Vagina (tissue), 2 donors: ENCODE measurements at places on chromosomes 3 and 15. TPM values are rescaled to one million over a fixed set of nuclear protein-coding genes. Genes with fewer than 3 reads are reported as not detected.
A peak's percentile ranks its signal among the peaks of the same experiment; 100 is the strongest.

The PRSS50 gene
- not detected for total RNA-seq

The CFAP100 gene
- not detected for total RNA-seq

The ZBBX gene
- not detected for total RNA-seq

The EAF2 gene
- 2.2 TPM for total RNA-seq

The HOMER2 gene
- total RNA-seq: 18.2 TPM

The SPCS1 gene
- total RNA-seq: 68.5 TPM

GRCh38 chr3:94081884-94082283 lies 19.0 kb downstream of the NSUN3 start:
- DNase-seq: no peak

- no peak for DNase-seq
These were observed 35.9 kb downstream of the TLE3 start for GRCh38 chr15:70061696-70062270.

DNA sequence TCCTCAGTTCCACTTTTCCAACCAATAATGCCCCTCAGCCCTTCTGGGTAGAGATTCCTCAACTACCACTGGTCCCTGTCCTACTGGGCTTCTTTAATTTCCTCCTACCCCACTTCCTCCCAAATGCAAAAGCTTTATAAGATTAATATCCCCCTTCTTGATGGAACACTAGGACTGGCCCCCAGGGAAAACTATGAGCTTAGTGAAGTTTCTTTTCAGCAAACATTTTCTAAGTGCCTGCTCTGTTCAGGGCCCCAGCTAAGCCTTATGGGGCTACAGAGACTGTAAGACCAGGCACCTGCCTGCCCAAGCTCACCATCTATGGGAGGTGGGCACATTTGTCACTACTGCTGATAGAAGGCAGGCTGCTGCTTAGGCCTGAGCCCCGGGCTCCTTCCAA lies 79.4 kb downstream of the RPLP1 start:
- no peak for DNase-seq

GRCh38 chr3:64238971-64239667 lies 13.9 kb upstream of the PRICKLE2 start:
- peak; percentile 87 for DNase-seq

- no peak for DNase-seq
These were observed 217.3 kb upstream of the P2RY1 start for GRCh38 chr3:152617609-152618008.

GRCh38 chr3:107241217-107241616 lies 136.0 kb upstream of the CCDC54 start:
- DNase-seq: no peak

DNA sequence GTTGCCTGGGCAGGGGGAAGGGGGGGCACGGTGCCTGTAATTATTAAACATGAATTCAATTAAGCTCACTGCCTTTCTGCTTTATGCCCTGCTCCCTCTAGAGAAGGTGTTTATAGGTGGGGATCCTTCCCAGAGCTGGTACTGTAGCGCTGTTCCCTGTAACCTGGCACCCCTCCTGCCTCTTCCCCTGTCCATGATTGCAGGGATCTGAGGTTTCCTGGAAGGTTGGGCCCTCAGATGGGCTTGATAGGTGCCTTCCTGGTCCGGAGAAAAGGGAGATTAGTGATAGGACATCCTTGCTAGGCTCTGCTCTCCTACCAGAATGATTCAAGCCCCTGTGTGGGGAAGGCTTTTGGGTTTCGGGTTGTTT lies 2.1 kb upstream of the FAM131A start:
- DNase-seq: no peak

DNA sequence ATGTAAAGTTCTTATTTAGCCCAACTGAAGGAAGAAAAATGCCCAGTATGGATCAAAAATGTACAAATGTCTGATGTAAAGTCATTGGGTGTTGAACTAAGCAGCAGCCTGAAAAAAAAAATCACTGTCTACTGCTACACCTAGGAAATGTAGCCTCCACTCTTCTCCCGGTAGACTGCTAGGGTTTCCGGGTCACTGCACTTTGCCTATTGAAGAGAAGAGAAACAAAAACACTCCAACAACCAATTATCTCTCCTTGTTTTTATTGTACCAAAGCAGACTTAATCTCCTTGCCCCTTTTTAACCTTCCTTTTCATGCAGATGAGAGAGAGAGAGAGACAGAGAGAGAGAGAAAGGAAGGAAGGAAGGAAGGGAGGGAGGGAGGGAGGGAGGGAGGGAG lies 140.2 kb upstream of the SETMAR start:
- DNase-seq: no peak

GRCh38 chr3:169158379-169158778 lies 505.1 kb downstream of the MECOM start:
- no peak for DNase-seq

DNA sequence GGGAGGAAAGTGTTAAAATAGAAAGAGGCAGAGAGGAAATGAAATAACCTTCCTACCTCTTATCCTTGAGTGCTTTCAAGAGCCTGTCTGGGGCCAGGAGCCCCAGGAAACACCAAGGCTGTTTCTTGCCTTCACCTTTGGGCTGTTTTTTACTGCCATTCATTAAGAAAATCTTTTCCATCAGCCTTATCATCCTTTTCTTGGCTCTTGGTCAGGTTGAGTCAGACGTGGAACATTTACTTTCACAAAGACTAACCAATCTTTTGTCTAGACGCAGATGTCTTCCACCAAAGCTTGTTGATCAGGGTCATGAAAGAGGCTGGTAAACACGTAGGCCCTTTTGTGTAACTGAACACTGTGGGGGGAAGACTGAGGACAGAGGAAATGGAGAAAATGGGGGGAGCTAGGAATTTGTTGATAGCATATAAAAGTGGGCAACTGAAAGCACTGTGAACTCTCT lies 151.0 kb upstream of the THBS1 start:
- DNase-seq: peak; percentile 62

DNA sequence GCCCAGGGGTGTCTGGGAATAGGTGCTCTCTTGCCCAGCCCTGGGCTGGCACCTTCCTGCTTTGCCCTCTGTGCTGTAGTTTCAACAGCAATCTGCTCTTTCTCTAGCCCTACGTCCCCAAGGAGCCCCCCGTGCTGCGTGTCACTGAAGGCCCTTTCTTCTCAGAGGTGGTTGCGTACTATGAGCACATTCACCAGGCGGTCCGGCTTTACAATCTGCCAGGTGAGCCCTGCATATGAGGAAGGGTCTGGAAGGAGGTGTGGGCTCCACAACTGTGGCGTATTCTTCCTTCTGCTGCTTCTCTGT lies 9.6 kb downstream of the MAN2A2 start:
- DNase-seq: no peak

GRCh38 chr3:33145901-33146580 lies 32.2 kb downstream of the CRTAP start:
- DNase-seq: peak; percentile 81

- DNase-seq: no peak
These were observed 56.2 kb upstream of the LPP start for GRCh38 chr3:188097791-188098190.

DNA sequence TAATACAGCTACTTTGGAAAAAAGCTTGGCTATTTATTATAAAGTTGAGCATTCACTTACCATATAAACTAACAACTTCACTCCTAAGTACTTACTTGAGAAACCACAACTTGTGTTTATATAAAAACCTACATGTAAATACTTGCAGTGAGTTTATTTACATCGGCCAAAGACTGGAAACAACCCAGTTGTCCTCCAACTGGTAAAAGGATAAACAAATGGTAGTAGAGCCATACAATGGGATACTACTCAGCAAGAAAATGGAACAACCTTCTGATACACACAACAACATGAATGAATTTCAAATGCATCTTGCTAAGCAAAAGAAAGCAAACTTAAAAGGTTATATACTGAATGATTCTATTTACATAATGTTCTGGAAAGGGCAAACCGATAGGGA lies 63.7 kb downstream of the SLC7A14 start:
- no peak for DNase-seq

DNA sequence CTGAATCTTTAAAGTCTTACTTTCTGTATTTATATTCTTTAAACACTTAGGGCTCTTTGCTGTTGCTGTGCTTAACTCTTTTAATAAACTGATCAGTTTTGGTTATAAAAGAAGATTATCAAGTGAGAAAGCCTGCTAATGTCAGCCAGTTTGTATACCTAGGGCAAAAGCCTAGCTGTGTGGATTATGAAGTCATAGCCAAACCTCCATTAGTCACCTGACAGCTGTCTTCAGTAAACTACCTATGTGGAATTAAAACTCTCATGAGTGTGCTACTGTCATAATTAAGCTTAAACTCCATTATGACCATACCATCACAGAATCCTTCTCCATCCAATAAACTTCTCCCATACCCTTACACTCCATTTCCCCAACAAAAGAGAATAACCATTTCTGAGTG lies 762.7 kb downstream of the NTRK3 start:
- DNase-seq: no peak

DNA sequence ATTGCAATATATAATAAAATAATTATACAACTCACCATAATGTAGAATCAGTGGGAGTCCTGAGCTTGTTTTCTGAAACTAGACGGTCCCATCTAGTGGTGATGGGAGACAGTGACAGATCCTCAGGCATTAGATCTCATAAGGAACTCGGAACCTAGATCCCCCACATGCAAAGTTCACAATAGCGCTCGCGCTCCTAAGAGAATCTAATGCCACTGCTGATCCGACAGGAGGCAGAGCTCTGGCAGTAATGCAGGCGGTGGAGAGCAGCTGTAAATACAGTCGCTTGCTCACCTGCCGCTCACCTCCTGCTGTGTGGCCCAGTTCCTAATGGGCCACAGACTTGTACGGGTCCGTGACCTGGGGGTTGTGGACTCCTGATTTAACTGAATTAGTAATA lies 87.8 kb downstream of the P3H2 start:
- DNase-seq: no peak

- no peak for DNase-seq
These were observed 83.8 kb downstream of the PTPRG start for GRCh38 chr3:61645148-61645547.

- no peak for DNase-seq
These were observed 196.3 kb upstream of the FEZF2 start for GRCh38 chr3:62569609-62570008.

DNA sequence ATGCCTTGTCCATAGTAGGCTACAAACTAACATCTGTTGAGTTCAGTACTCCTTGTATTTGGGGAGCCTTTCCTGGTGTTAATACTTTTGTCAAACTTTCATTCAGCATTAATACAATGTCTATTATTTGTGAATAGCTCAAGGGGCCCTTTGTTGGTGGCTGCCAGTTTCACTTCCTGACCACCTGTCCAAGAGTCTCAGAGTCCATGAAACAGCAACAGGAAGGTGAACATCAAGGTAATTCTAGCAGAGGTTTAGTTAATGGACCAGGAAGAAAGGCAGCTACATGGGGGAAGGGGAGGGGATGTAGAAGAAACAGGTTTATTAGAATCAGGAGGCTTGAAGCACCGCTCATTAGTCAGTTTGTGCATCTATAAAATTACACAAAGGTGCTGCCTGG lies 386.9 kb downstream of the PDCD6IP start:
- no peak for DNase-seq

- no peak for DNase-seq
These were observed 111.4 kb downstream of the PGPEP1L start for GRCh38 chr15:98896002-98896721.

GRCh38 chr15:67839499-67839928 lies 331 bp downstream of the RNU6-1 start:
- DNase-seq: no peak

DNA sequence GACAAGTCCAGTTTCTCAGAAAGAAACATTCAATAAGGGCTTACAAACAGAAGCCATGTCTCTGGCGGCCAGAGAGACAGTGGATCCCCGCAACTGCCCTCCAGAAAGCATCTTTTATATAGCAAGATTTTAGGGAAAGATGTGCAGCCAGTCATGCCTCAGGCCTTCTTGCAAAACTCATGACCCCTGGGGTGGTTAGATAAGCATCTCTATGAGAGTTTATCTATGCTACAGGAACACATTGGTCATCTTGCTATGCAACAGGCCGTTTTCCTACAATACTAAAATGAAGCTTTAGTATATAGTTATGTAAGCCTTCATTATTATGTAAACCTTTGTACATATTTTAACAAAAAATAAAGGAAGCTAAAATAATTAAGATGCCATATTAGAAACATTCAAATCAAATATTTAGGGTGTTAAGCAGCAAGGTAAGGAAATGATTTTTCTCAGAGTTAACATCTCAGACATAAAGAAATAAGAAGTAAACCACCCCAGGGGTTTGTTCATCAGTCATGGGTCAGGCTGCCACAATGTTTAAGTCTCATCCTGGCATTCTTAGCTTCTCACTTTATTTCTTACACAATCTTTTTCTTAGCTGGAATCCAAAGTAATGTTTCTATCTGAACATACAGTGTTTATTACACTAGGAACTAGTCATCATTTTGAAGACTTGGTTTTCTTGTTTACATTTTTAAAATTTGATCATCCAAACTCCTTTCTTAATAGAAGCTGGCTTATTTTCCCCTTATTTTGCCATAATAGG lies 6.3 kb upstream of the FSIP1 start:
- no peak for DNase-seq
